HS-5 (cell line): ENCODE measurements at places on chromosomes 3 and 15.

GRCh38 chr3:167318306-167318705 is 61.8 kb downstream of the ZBBX start:
- DNase-seq: no peak

GRCh38 chr15:85504749-85505676 is 124.6 kb downstream of the AKAP13 start:
- DNase-seq: no peak

GRCh38 chr15:70379134-70379533 is 281.4 kb upstream of the TLE3 start:
- no peak for DNase-seq

DNA sequence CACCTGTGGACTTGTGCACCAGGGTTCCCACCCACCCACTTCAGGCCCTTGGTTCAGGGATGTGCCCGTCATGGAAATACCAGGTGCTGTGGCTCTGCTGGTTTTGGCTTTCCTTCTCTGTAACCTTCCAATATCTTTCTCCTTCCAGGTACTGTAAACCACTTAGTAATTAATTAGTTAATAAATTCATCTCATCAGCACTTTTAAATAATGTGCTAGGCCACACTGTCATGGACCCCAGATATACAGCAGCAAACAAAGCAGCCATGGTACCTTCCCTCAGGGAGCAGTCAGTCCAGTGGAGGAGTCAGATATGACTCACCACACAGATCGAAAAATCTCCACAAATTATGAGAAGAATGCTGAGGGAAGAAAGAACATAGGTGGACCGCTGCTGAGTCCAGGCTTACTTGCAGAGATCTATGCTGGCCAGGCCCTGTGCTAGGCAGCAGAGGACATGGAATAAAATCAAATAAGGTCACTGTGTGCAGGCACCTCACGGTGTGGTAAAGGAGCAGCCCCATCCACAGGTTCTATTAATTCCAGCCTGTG is 6.8 kb upstream of the GATA2 start:
- no peak for DNase-seq

DNA sequence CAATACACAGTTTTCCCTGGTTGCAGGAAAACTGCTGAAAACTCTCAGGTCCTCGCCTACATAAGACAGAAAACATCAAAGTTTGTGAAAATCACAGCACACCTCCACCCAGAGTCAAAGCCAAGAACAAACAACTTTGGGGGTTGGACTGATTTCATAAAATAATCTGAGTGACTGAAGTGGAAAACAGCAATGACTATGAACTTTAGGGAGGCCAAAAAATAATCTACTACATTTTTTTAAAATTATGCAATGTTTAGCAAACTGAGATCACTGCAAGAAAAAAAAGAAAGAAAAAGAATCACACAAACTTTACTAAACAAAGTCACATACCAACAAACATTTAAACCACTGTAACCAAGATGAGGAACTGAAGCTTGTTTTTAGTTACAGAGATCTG is 15.9 kb upstream of the FOXP1 start:
- DNase-seq: no peak

DNA sequence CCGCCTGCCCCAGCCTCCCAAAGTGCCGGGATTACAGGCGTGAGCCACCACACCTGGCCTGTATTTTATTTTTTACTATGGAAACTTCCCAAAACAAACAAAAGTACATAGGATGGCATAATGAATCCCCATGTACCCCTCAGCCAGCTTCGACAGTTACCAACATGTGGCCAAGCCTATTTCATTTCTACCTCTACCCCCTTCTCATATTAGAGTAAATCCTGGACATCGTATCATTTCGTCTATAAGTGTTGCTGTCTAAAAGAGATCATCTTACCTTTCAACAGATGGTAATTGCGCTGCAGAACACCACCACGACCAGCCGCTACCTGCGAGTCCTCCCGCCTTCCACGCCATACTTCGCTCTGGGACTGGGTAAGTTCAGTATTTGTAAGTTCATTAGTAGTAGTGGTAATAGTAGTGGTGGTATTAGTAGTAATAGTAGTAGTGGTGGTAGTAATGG is 44.9 kb downstream of the DLEC1 start:
- no peak for DNase-seq

- DNase-seq: no peak
Measured at GRCh38 chr3:108495717-108496116, 14.7 kb downstream of the MYH15 start.

GRCh38 chr3:114827495-114827894 is 319.6 kb downstream of the ZBTB20 start:
- peak; percentile 23 for DNase-seq

DNA sequence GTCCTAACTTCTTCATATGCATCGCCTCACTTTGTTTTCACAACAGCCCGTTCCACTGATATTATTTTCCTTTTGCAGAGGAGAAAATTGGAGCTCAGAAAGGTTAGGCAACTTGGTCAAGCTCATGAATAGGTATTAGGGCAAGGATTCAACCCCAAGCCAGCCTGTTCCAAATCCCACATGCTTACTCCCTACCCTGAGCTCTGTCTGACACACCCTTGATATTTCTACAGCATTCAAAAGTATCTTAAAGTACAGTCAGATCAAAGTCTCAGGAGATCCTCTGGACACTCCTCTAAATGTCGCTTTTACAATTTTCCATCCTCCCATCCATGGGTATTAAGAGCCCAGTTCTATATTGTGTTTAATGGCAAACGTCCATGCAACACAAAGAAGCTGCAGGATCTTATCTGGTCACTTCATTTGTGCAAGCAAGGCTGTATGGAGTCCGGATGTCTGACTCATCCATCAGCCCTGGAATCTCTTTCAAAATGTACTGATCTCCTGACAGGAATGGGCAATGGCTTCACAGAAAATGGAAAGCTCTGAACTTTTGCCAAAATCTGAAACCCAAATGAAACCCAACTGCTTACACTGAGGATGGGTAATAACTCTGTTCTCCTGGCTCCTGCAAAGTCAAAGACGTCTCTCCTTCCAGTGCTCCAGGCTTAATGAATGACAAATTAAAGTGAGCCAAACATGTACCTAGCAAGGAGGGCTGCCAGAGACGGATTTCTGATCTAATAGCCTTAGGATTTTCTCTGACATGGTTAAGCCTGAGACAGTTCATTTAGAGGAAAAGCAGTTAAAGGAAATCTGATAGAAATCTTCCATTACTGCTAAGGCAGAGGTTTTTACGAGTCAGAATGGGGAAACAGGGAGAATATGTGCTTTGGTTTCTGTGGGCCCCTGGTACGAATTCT is 230.9 kb upstream of the RORA start:
- DNase-seq: peak; percentile 63

- no peak for DNase-seq
Measured at GRCh38 chr15:84953726-84954125, 27.9 kb upstream of the PDE8A start.

DNA sequence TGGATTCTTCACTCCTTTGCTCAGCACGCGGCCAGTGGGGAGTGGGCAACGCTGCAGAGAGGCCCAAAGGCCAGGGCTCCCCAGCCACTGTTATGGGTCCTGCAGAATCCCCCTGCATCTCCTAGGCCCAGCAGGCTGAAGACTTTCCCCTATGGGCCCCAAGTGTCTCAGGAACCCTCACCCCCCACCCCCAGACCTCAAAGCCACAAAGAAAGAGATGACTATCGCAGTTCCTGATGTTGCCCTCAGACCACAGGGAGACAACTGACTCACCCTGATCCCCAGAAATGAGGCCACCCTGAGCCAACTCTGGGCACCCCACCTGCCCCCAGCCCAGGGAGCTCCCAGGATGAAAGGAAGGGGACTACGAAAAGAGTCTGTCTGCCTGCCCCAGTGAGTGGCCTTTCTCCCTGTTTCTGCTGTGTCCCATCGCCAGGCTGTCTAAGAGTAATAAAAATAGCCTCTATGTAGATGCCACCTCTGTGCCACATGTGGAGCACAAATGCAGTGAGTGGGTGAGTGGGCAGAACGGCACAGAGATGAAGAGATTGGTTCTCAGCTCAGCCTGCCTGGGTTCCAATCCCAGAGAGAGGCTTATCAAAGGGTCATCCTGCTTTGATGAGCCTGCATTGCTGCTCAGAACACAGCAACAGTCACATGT is 283.0 kb downstream of the UACA start:
- DNase-seq: no peak

GRCh38 chr15:83219026-83219425 is 11.4 kb upstream of the HDGFL3 start:
- no peak for DNase-seq

DNA sequence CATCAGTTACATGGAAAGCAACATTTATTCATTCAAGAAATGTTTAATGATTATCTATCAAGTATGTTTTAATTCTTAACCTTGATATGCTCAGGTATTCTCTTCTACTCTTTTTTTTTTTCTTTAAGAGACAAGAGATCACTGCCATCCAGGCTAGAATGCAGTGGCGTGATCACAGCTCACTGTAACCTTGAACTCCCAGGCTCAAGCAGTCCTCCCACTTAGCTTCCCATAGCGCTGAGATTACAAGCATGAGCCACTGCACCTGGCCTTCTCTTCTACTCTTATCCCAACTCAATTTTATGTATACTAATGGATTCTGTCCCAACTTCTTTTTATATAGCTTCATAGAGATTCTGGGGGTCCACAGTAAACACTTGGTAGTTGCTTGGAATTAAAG is 50.9 kb downstream of the SETD2 start:
- no peak for DNase-seq

DNA sequence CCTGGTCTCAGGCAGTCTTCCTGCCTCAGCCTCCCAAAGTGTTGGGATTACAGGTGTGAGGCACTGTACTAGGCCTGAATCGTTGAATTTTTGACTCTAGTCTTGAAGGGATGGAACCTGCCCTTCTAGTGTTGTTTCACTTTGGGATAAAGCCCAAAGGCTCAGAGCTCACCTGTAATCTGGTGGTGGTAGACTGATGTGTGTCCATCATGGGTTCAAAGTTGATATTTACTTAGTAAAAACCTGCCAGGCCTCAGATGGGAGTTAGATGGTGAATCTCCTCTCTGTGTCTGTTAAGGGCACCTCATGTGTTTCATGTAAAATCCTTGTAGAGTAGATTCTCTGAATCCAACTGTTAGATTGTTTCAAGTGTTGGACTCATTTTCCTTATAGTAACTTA is 41.1 kb downstream of the FNDC3B start:
- no peak for DNase-seq

GRCh38 chr3:48996640-48997039 is 6.6 kb downstream of the P4HTM start:
- DNase-seq: no peak

DNA sequence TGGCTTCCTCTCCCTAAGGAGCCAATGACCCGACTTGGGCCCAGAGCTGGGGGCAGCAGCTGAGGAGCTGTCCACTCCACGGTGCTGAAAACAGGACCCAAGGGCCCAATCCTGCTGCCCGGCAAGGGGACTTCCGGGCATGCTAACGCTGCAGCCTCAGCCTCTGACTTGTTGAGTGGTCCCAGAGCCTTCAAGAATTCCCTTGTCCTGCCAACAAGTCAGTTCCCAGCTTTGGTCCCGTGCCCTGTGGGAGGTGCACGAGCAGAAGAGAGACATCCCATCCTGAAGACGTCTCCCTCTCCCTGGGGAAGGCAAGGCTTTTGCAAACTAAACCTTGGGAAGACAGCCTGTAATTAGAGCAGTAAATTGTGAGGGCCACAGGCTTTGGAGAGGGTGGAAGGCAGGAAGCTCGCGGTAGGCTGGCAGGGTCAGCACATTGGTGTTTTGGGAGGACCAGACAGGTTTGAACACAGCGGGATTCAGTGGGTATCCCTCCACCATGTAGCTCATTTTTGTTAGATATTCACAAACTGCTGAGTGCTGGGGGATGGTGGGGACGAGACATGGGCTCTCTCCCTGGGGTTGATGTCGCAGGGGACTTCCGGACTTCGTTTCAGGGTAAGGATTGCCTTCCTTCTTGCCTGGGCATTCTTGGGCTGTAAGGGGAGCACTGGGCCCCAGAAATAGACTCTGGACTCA is 29.8 kb upstream of the PRR23E start:
- no peak for DNase-seq

- DNase-seq: no peak
Measured at GRCh38 chr3:190624282-190624681, 110.4 kb downstream of the IL1RAP start.

- peak; percentile 14 for DNase-seq
Measured at GRCh38 chr3:25856902-25857518, 67.1 kb downstream of the OXSM start.

DNA sequence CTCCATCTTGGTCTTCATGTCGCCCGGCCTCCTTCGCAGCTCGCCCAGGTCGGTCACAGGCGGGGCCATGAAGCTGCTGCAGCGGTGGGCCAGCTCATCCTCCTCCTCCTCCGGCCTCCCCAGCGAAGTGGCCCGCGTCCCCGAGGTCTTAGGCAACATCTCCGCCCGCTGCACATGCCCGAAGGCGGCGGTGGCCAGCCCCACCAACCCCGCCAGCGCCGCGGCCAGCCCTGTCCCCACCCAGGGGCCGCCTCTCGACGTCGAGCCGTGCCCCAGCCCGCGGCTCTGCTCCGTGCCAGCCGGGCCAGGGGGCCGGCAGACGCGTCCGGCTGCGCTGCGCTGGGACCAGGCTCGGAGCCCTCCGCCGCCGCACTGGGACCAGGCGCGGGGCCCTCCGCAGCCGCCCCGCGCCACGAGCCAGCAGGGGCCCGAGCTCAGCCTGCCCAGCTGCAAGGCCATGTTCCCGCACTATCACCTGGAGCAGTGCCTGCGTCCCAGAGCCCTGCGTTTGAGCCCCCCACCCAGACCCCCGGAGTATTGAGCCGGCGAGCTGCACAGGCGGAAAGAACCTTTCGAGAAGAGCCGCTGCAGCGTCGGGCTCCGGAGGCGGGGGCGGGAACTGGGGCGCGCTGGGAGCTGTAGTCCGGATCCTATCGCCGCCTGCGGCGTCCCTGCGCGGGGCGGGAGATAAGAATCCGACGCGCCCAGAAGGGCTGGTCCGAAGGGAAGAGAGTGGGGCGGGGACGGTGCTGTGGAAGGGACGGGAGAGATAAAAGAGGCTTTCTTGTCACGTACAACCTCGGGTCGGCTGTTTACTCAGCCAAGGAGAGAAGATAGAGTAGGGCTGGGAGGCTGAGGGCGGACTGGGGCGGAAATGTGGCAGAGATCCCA is at the start of gene CPOX:
TSS of gene CPOX (minus strand) at position 566 of the 891 bp plus-strand sequence. CDS start at position 459, 107 bp downstream.
- peak; percentile 86 for DNase-seq

- DNase-seq: no peak
Measured at GRCh38 chr3:124992041-124992440, 57.5 kb upstream of the MUC13 start.

GRCh38 chr3:172102123-172102882 is 62.9 kb downstream of the FNDC3B start:
- DNase-seq: no peak

GRCh38 chr3:172181932-172182586 is 142.7 kb downstream of the FNDC3B start:
- peak; percentile 58 for DNase-seq

DNA sequence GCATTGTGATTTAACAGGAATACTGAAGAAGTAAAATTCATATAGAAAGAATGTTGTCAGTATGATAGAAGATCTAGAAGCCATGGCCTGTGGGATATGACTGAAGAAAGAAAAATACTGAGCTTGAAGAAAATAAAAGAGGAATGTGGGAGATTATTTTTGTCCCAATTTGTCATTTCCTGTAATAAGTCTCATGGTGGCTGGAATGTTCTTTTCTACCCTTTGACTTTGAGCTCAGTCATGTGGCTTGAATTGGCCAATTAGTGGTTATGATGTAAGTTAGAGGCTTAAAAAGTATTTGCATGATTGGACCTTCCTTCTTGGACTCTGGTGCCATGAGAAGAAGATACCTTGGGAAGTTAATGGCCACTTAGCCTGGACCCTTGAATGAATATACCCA is 14.1 kb downstream of the APH1B start:
- peak; percentile 77 for DNase-seq
